ENCODE measurements at places on chromosomes 16 and 17.

DNA sequence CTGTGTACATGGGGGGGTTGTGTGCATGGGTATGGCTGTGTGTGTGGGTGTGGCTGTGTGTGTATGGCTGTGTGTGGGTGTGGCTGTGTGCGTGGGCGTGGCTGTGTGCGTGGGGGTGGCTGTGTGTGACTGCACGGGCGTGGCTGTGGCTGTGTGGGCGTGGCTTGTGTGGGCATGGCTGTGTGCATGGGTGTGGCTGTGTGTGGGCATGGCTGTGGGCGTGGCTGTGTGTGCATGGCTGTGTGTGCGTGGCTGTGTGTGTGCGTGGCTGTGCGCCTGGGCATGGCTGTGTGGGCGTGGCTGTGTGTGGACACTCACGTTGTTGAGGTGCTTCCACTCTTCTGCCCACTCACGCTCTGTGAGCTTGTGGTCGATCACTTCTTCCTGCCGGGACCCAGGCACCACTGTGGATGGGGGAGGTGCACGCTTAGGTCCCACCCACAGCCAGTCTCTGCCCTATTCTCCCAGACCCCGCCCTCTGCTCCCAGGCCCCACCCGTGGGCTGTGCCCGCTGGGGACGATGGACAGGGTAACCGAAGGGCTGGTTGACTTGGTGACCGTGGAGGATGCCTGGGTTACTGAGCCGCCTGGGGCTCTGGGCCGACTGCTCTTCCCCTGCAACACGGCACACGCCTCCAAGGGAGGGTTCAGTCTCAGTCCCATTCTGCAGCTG lies 16.0 kb upstream of the PABPN1L start:
- DNase-seq: no peak

GRCh38 chr17:44967907-44968224 lies 237 bp downstream of the C1QL1 start:
- DNase-seq: no peak

GRCh38 chr16:28984619-28985135 lies at the start of gene LAT:
Gene LAT, plus strand, starts transcription at chr16:28985052. Its CDS starts 366 bp downstream, at chr16:28985418.
- no peak for DNase-seq

DNA sequence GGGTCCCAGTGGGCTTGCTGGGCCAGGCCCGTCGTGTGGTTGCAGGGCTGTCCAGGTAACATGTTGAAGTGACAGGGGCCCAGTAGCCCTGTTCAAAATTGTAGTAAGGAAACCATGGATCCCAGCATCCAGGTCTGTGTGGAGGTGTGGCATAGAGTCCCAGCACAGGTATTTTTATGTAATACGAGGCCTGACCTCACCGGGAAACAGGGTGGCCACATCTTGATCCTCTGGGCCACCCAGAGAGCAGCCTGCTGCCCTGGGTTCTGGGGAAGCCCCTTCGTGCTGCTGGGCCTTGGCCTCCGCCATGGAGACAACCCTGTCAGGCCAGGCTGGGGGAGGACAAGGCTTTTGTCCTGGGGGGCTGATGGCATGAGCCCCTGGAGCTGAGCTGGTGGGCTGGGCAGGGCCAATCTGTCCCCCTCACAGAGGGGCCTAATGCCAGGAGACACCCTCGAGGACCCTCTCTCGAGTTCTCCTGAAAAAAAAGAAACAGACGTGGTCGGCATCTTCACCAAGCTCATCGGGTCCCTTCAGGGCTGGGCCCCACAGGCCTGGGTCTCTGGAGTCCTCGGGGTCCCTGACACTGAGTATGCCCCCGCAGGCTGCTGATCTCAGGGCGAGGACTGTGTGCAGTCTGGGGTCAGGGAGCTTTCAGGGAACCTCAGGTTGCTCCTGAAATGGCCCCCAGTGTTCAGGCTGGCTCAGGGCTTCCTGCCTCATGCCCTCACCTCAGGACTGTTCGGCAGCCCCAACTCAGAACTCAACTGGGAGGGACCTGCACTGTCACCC lies 47.8 kb downstream of the TNFRSF13B start:
- no peak for DNase-seq

- DNase-seq: peak; percentile 55
Observed at GRCh38 chr16:5036228-5037156, 2.8 kb upstream of the NAGPA start.

- no peak for DNase-seq
Observed at GRCh38 chr17:27512031-27512430, 55.8 kb downstream of the KSR1 start.

- DNase-seq: no peak
Observed at GRCh38 chr16:27685807-27686206, 135.9 kb downstream of the KATNIP start.
